ENCODE measurements at places on chromosomes 7 and 10.

- H3K27me3 ChIP-seq: no peaks in the 10 kb centered on the region
- no peak overlapping the region for H3K27ac ChIP-seq
- H3K36me3 ChIP-seq: peaks cover 4% of the 10 kb centered on the region
- no peak for DNase-seq
- no peaks in the 10 kb centered on the region for H3K4me1 ChIP-seq
- no peak overlapping the region for H3K4me3 ChIP-seq
These were observed 13.0 kb upstream of the STK31 start for GRCh38 chr7:23696916-23697441.

DNA sequence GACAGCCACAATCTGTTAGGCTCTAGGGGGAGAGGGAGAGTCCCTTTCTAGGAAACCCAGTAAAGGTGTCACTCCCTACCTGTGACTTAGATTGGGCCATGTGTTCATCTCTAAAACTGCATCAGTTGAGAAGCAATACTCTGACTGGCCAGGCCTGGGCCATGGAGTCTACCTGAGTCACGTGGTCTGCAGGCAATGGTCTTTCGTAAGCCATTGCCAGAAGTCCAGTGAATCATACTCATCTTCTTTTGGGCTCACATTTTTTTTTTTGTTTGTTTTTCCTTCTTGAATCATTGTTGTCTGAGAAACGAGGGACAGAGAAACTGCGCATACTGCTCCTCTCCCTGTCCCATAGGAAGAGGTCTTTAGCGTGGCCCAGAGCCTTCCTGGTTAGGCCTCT lies 215.6 kb downstream of the CCSER2 start:
- no peak overlapping the region for H3K27ac ChIP-seq
- DNase-seq: no peak
- no peaks in the 10 kb centered on the region for H3K27me3 ChIP-seq
- H3K36me3 ChIP-seq: no peaks in the 10 kb centered on the region

GRCh38 chr7:86733783-86734182 lies 90.1 kb downstream of the GRM3 start:
- H3K4me1 ChIP-seq: no peaks in the 10 kb centered on the region
- H3K27me3 ChIP-seq: no peaks in the 10 kb centered on the region
- no peak overlapping the region for H3K4me3 ChIP-seq
- no peak overlapping the region for H3K27ac ChIP-seq

GRCh38 chr10:69855346-69856111 lies 53.8 kb downstream of the COL13A1 start:
- no peak for DNase-seq
- H3K27me3 ChIP-seq: no peaks in the 10 kb centered on the region
- H3K4me3 ChIP-seq: no peak overlapping the region
- no peak overlapping the region for H3K27ac ChIP-seq

- peak overlapping the region; percentile 79 for H3K27ac ChIP-seq
- peaks cover 44% of the 10 kb centered on the region for H3K4me1 ChIP-seq
- H3K36me3 ChIP-seq: no peaks in the 10 kb centered on the region
- no peaks in the 10 kb centered on the region for H3K27me3 ChIP-seq
- H3K4me3 ChIP-seq: peak overlapping the region; percentile 95
These were observed 1.1 kb upstream of the EGR2 start for GRCh38 chr10:62817121-62817765.

DNA sequence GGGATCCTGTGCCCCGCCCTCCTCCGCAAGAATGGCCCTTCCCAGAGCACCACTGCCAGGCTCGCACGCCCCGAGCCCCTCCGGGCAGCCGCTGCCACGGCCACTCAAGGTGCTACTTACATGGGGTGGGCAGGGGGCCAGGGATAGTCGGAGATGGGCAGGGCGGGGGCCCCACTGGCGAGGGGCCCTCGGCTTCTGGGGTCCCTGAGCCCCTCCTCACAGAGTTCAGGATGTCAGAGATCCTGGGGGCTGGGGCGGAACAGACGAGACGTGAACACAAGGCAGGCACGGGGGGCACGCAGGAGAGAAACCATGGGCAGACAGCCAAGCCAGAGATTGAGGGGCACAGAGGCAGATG lies 25.6 kb downstream of the YKT6 start:
- no peaks in the 10 kb centered on the region for H3K27me3 ChIP-seq
- H3K36me3 ChIP-seq: no peaks in the 10 kb centered on the region
- DNase-seq: no peak

GRCh38 chr10:84715911-84716310 lies 387.5 kb downstream of the CCSER2 start:
- no peaks in the 10 kb centered on the region for H3K4me1 ChIP-seq
- no peaks in the 10 kb centered on the region for H3K27me3 ChIP-seq
- no peaks in the 10 kb centered on the region for H3K36me3 ChIP-seq
- H3K27ac ChIP-seq: no peak overlapping the region
- DNase-seq: no peak

DNA sequence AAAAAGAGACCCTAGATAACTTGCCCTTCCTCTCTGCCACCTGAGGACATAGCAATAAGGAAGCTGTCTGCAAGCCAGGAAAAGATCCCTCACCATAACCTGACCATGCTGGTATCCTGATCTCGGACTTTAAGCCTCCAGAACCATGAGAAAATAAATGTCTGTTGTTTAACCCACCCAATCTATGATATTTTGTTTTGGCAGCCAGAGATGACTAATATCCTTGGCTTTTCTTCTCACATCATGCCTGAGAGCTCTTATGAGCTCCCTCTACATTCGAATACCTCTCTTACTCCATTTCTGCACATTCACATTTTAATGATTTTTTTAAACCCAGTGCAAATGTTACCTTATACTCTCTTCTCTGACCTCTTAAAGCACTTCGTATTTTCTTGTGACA lies 214.0 kb upstream of the CHRM2 start:
- H3K36me3 ChIP-seq: no peaks in the 10 kb centered on the region
- DNase-seq: no peak
- no peak overlapping the region for H3K4me3 ChIP-seq
- no peaks in the 10 kb centered on the region for H3K4me1 ChIP-seq
- H3K27ac ChIP-seq: no peak overlapping the region

DNA sequence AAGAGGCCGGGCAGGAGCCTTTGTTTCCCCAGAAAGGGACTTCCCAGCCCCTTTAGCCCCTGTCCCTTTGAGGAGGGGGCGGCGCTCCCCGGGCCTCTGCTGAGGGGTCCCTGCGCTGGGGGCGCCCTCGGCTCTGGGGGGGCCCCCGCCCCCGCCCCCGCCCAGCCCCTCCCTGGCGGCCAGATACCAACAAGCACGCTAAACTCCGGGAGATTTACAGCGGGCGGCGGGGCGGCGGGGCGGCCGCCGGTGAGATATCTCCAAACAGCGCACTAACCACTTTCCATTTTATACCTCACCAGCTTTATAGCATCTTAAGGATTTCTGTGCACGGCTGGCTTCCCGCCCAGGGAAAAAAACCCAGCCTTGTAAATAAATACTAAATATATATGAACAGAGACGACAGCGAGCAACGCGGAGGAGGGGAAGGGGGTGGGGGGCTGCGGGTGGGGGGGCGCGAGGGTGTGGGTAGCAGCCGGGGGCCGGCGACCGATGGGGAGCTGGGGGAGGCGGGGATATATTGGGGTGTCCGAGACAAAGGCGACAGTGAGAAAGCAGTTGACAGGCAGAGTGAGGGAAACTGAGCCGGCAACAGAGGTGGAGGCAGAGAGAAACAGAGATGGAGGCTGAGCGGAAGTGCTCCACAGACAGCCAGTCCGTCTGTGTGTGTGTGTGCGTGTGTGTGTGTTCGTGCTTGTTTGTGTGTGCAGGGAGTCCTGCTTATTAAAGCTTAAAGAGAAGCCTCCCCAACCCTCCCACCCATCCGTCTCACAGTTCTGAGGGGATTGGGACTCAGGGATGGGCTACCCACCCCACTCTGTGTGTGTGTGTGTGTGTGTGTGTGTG lies 85.8 kb downstream of the HIF1AN start:
- no peak overlapping the region for H3K4me3 ChIP-seq
- no peak for DNase-seq
- no peak overlapping the region for H3K27ac ChIP-seq
- H3K4me1 ChIP-seq: no peaks in the 10 kb centered on the region
- no peaks in the 10 kb centered on the region for H3K27me3 ChIP-seq

- no peaks in the 10 kb centered on the region for H3K27me3 ChIP-seq
- no peaks in the 10 kb centered on the region for H3K36me3 ChIP-seq
- DNase-seq: no peak
- no peaks in the 10 kb centered on the region for H3K4me1 ChIP-seq
These were observed 174.3 kb downstream of the ADARB2 start for GRCh38 chr10:1563028-1563427.

DNA sequence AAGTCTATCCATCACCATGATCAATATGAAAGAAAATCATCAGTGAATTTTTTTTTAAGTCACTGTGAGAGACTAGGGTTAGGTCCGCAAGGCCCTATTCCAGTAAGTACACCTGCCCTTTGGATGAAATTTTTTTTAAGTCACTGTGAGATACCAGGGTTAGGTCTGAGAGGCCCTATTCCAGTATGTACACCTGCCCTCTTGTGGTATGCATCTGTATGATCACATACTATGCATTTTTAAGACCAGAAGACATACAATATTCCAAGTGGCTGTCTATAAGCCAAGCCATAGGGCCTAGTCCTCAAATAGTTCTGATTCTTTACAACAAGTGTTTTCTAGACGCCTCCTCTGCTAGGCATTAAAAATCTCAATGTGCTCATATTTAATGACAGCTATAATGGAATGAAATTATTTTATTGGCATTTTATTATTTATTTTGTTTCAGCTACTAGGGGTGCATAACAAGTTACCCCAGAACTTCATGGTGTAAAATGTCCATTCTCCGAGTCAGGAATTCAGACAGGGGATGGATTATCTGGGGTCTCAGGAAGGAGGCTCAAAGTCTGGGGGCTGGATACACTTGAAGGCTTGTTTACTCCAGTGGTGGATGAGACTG lies 53.1 kb downstream of the TEX36 start:
- H3K27ac ChIP-seq: no peak overlapping the region
- no peak for DNase-seq
- no peak overlapping the region for H3K4me3 ChIP-seq
- no peaks in the 10 kb centered on the region for H3K27me3 ChIP-seq

DNA sequence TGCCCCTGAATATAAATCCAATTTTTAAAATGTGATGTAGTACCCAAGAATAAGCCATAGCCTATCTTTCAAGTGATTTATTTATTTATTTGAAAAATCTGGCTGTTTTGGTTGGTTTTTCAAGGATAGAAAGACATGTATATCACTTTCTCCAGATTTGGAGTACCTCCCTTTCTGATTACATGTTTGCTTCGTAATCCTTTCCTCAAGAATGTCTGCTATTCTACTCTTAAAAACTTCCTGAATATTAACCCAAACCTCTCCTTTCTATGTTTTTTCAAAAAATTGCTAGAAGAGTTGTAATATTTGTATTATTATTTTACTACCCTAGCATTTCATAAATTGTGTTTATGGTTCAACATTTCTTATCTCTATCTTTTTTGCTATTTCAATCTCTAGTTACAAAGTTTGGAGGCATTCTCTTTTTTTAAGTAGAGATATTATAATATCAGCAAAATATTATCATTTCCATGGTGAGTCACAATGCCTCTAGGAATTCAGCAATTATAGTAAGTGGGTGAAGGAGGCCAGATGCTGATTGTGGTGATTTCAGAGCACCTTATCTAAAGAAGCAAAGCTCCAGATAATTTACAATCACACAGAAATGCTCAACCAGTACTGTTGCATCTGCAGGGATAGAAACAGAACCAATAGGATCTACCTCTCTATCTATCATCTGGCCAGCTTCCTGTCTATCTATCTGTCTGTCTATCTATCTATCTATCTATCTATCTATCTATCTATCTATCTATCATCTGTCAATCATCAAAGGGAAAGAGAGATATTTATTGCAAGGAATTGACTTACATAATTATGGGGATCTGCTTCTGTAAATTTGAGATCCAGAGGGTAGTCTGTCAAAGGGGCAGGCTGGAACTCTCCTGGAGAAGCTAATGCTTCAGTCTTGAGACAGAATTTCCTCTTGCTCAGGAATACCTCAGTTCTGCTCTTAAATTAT lies 412.5 kb upstream of the SEMA3C start:
- no peak overlapping the region for H3K27ac ChIP-seq
- DNase-seq: no peak
- no peaks in the 10 kb centered on the region for H3K27me3 ChIP-seq

GRCh38 chr7:44970523-44971051 lies 8.2 kb downstream of the MYO1G start:
- H3K27ac ChIP-seq: no peak overlapping the region
- H3K27me3 ChIP-seq: no peaks in the 10 kb centered on the region
- no peaks in the 10 kb centered on the region for H3K4me1 ChIP-seq
- no peaks in the 10 kb centered on the region for H3K36me3 ChIP-seq

DNA sequence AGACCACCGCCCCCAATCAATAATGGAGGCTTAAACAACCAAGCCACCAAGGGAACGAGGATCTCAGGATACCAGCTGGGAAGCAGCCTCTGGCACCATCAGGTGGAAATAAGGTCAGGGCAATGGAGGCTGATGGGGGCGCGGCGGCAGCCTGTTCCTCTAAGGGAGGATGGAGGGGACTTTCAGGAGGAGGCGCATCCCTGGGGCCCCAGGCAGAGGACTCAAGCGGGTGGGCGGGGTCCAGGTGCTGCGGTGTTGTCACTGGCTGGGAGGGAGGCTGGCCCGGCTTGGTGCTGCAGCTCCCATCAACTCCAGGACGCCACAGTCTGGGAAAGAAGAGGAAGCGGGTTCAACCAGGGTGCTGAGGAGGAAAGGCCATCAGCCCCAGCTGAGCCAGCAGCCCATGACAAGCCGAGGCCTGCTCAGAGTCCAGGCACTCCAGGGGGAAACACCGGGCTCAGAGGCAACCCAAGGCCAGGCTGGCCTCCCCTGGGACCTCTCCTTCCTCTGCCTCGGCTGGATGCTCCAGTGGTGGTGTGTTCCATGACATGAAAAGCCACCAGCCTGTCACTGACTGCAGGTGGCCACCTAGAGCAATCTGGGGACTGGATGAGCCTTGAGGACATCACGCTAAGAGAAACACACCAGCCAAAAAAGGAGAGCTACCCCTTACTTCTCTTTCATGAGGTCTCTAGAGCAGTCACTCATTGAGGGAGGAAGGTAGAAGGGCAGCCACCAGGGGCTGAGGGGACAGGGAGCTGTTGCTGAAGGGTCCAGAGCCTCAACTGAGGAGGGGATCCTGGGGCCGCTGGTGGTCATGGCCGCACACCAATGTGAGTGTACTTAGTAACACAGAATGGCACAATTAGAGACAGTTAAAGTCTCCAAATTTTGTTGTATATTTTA lies 4.6 kb downstream of the GIGYF1 start:
- H3K4me3 ChIP-seq: no peak overlapping the region
- peaks cover 45% of the 10 kb centered on the region for H3K4me1 ChIP-seq
- H3K27me3 ChIP-seq: no peaks in the 10 kb centered on the region
- DNase-seq: no peak
- H3K27ac ChIP-seq: no peak overlapping the region

GRCh38 chr10:34884272-34884952 lies 69.3 kb upstream of the PARD3 start:
- H3K27me3 ChIP-seq: no peaks in the 10 kb centered on the region
- no peak for DNase-seq
- no peaks in the 10 kb centered on the region for H3K36me3 ChIP-seq
- H3K4me3 ChIP-seq: no peak overlapping the region
- H3K4me1 ChIP-seq: no peaks in the 10 kb centered on the region
- no peak overlapping the region for H3K27ac ChIP-seq
